HTR-8/SVneo (cell line): ENCODE measurements at places on chromosomes 13 and 19.

- DNase-seq = no peak
Observed at GRCh38 chr13:114154476-114154875, 22.1 kb upstream of the RASA3 start.

GRCh38 chr19:57075801-57076492 is 43.8 kb upstream of the USP29 start:
- DNase-seq = no peak

GRCh38 chr19:46674416-46675178 is 13.6 kb upstream of the DACT3 start:
- DNase-seq = no peak

DNA sequence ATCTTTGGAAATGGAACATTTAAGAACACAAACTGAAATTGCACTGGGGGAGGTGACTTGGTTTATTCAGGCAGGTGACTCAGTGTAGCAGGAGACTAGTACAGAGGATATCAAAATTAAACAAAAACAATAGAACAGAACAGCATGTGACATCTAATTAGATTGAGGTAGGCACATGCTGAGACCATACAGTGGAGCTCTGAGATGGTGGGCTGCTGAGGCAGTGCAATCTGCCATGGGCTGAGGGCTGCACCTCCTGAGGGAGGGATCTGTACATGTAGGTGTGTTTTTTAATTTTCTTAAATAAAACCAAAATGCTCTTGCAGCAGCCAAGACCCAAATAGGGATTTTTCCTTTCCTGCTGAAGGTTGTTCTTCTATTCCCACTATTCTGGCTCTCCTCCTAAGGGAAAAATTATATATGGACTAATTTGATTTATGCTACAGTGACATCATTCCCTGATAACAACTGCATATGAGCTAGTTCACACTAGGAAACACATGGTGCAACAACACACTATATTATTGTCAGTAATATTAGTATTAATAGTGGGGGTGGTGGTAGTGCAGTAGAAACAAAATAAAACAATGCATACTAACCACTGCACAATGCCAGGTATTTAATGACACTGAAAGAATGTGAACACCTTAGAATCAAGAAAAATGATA is 48.0 kb downstream of the LNX2 start:
- no peak for DNase-seq

DNA sequence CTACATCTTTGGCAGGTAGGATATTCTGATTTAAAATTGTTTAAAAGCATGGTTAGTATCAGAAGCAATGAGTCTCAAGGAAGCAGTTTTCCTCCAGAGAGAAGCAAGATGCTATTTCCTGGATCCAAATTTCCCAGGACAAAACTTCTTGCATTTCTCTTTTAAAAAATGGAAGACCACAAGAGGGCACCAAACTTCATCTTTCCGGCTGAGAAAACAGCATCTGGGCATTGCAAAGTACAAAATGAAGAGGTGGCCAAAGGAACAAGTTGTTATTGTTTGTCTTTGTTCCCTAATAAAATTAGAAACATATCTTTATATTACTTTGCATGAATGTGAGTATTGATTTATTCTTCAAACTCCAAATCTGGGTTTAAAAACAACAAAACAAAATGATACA is 60.0 kb upstream of the LRCH1 start:
- no peak for DNase-seq

- DNase-seq = no peak
Observed at GRCh38 chr13:107874456-107874855, 340.9 kb downstream of the LIG4 start.

- DNase-seq = no peak
Observed at GRCh38 chr19:16985403-16985802, 41.2 kb downstream of the CPAMD8 start.

DNA sequence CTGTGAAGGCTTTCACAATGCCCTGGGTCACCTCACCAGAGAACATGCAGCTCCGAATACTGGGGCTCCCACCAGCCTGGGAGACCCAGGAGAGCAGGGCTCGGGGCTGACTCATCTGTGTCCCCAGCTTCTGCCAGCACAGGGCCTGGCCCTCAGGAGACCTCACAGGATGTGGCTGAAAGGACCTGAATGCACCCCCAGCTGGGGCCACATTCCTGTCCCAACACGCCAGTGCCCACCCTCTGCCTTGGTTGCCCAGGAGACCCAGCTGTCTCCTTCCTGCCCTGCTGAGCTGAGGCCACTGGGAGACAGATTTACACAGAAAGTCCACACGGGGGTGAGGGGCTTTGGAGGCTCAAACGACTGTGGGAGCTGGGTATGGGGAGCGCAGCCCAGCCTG is 11.9 kb downstream of the BCAT2 start:
- DNase-seq = peak; percentile 66

- DNase-seq = no peak
Observed at GRCh38 chr13:79289571-79289970, 116.5 kb downstream of the RBM26 start.
